ENCODE measurements at places on chromosomes 5 and 9.

GRCh38 chr5:149153751-149154610 lies 12.7 kb downstream of the ABLIM3 start:
- peak; percentile 73 for DNase-seq

- no peak for DNase-seq
Measured at GRCh38 chr5:5339257-5339656, 83.2 kb upstream of the ICE1 start.

DNA sequence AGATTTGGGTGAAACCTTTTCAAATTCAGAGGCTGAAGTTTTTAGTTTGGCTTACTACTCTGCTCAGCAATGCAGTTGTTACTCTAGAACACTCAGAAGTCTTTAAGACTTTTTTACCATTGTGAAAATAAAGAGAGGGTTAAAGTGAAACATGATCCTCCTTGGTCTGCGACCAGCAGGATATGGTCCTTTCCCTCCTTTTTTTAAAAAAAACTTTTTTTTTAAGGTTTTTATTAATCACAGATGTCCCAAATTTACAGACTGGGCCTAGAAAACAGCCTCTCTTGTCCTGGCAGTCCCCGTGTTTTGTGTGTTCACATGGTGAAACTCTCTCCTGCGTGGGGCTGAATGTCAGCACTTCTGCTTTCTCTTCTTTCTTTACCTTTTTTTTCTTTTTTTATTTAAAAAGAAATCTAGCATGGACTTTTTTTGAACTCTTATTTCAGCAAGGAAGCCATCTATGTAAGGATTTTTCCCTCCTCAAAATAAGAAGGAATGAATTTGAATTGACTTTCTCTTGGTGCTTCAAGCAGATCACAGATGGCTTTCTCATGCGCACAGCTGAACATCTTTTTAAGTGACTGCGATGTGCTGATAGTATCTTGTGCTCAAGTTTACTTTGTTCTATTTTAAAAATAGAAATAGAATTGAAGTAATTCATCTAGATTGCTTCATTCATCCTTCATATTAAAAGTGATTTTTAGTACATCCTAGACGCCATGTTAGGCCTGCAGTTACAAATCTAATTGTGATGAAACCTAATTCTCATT lies 128.7 kb upstream of the OTULINL start:
- peak; percentile 33 for DNase-seq

DNA sequence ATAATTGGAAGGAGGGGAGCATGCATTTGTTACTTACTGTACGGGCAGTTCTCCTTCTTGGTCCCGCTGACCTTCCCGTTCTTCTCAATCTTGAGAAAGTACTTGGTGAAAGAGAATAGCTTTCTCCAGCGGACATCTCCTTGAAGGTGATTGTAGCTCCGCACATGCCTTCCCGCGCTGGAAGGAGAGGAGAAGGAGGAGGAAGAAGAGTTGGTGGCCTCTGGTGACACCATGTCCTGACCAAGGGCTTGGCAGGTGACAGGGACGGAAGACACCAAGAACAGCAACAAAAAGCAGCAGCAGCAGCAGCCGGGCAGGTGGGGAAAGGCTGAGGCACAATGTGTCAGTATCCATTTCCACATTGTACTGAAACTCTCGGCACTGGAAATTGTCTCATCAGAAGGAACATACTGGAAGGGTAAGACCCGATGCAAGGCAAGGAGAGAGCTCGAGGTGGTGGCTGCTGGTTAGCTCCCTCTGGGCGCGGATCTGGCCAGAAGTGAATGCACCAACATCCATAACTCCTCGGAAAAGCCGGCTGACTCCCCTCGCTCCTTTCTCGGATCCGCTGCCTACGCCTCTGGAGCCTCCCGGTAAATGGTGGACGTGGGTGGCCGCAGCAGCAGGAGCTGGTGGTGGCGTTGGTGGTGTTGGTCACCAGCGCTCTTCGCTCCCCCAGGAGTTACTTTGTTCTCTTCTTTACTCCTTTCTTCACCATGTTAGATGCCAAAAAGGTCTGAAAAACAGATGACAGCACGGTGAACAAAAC lies 715 bp downstream of the FGF10 start:
- peak; percentile 26 for DNase-seq

GRCh38 chr9:82117026-82117811 lies 128.6 kb downstream of the SPATA31D1 start:
- peak; percentile 39 for DNase-seq

All from AG08395 (cell line).